Astrocyte (in vitro differentiated cells and primary cell): ENCODE measurements at places on chromosomes 5 and 9. TPM values are rescaled to one million over a fixed set of nuclear protein-coding genes. Genes with fewer than 3 reads are reported as not detected.
A peak's percentile ranks its signal among the peaks of the same experiment; 100 is the strongest.

- H3K4me1 ChIP-seq = no peaks in the 10 kb centered on the region
- H3K27me3 ChIP-seq = no peaks in the 10 kb centered on the region
- peaks cover 60% of the 10 kb centered on the region for H3K36me3 ChIP-seq
- DNase-seq = peak; percentile 47
- H3K4me3 ChIP-seq = no peak overlapping the region
Observed at GRCh38 chr5:7897014-7897600, 28.2 kb downstream of the MTRR start.

DNA sequence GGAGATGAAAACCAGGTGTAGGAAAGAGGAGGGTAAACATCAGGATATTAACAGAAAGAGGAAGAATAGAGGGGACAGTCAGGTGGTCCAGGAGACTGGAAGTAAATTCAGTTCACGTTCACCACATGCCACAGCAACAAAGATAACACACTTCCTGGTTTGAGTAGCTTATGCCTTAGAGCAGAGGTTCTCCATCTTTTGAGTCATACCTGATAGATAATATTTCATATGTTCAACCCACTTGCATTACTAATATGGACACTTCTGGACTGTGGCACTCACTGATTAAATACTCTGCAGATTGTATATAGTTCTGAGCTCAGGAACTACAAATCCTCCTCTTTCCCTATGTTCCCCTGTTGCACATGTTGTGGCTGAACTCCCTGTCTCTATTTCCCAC is 179.9 kb upstream of the NR3C1 start:
- no peak for DNase-seq
- no peak overlapping the region for H3K4me3 ChIP-seq
- H3K4me1 ChIP-seq = no peaks in the 10 kb centered on the region
- H3K27ac ChIP-seq = no peak overlapping the region
- no peaks in the 10 kb centered on the region for H3K27me3 ChIP-seq

DNA sequence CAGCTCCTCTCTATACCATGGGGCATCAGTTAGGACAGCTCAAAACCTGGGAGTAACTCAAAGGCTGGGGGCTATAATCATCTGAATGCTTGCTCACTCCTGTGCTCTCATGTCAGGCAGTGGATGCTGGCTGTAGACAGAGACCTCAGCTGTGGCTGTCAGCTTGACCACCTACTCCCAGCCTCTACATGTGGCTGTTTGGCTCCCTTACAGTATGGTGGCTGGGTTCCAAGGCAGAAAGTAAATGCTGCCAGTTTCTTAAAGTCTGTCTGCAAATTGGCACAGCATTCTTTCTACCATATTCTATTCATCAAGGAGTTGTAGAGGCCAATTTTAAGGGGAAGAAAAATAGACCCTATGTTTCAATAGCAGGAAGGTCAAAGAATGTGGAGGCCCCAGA is 66.9 kb downstream of the TMC1 start:
- H3K4me1 ChIP-seq = peaks cover 8% of the 10 kb centered on the region
- H3K27ac ChIP-seq = no peak overlapping the region
- no peaks in the 10 kb centered on the region for H3K27me3 ChIP-seq

DNA sequence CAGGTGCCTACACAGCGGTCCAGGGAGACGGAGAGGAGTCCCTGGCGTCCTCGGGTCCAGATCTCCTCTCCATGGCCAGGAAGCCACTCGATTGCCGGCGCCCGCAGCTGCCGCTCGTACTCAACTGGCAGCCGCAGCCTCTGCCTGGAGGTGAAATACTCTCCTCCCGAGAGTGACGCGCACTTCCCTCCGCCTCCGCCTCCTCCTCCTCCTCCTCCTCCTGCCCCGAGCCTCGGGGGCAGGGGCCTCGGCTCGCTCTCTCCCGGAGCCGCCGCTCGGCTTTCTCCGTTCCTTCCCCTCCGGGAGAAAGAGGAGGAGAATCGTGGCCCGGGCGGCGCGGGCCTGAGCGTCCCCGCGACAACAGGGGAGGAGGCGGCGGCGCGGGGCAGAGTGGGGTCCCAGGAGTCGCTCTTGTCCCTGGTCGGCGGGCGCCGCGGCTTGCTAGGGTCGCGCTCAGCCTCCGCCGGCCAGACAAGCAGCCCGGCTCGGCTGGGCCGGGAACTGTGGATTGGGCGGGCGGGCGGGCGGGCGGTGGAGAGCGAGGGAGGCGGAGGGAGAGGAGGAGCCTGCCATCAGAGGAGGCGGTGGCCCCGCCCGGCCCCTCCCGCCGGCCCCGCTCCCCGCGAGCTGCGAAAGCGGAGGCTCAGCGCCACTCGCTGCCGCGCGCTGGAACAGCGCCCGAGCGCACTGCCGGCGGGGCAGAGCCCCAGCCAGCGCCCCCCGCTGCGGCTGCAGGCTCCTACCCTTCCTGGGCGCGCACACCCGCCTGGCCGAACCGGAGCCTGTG is at the start of gene CEMIP2:
Gene CEMIP2, minus strand, starts transcription at position 126 of the 787 bp plus-strand sequence. CDS start 18,140 bp downstream, outside the sequence.
- H3K36me3 ChIP-seq = no peaks in the 10 kb centered on the region
- H3K4me1 ChIP-seq = peaks cover 46% of the 10 kb centered on the region
- peak; percentile 79 for DNase-seq
- peak within 1 kb of the TSS; percentile 90 for H3K27ac ChIP-seq
- no peaks in the 10 kb centered on the region for H3K27me3 ChIP-seq
- H3K4me3 ChIP-seq = peak within 1 kb of the TSS; percentile 91

DNA sequence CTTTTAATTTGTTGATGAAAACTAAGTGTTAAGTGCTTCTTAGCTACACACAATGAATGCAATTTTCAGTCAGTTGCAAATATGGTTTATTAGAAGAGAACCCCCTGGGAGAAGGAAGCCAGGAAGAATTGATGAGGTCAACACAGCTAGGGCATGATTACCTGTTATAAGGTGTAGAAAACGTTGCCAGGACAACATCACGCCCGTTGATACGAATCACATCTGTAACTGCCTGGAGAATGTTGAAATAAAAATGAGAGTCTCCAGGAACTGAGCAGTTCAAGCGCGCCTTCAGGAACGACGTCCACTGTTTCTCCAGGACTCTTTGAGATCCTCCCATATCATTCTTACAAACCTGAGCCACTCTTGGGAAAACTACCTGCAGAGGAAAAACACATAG is 88.0 kb downstream of the SEMA6A start:
- H3K27me3 ChIP-seq = peaks cover 3% of the 10 kb centered on the region
- no peak overlapping the region for H3K4me3 ChIP-seq
- peaks cover 3% of the 10 kb centered on the region for H3K4me1 ChIP-seq

DNA sequence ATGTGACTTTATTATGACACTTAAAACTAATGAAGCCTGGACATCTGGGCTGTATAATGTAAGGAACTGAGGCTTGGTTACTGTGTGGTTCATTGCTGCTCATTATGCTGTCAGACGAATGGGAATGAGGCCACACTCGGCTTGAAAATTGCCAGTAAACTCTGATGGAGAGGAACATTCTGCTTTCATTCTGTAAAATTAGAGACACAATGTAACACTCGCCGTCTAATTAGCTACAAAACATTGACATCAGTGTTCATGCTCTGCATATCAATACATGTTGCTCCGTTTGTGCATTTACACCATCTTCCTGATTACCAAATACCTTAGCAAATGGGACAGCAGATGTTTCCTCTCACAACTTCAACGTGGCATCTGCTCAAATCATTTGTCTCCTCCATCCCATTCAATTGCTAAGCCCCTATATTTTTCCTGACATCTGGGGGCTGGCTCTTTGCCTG is 133.0 kb downstream of the SLC28A3 start:
- H3K4me3 ChIP-seq = no peak overlapping the region
- H3K27me3 ChIP-seq = no peaks in the 10 kb centered on the region
- H3K36me3 ChIP-seq = no peaks in the 10 kb centered on the region

- no peak overlapping the region for H3K27ac ChIP-seq
- no peaks in the 10 kb centered on the region for H3K4me1 ChIP-seq
- no peaks in the 10 kb centered on the region for H3K27me3 ChIP-seq
- DNase-seq = no peak
Observed at GRCh38 chr5:133323494-133324457, 272.0 kb downstream of the HSPA4 start.

GRCh38 chr9:102206432-102206831 is 468.0 kb upstream of the GRIN3A start:
- H3K4me1 ChIP-seq = no peaks in the 10 kb centered on the region
- no peak for DNase-seq

DNA sequence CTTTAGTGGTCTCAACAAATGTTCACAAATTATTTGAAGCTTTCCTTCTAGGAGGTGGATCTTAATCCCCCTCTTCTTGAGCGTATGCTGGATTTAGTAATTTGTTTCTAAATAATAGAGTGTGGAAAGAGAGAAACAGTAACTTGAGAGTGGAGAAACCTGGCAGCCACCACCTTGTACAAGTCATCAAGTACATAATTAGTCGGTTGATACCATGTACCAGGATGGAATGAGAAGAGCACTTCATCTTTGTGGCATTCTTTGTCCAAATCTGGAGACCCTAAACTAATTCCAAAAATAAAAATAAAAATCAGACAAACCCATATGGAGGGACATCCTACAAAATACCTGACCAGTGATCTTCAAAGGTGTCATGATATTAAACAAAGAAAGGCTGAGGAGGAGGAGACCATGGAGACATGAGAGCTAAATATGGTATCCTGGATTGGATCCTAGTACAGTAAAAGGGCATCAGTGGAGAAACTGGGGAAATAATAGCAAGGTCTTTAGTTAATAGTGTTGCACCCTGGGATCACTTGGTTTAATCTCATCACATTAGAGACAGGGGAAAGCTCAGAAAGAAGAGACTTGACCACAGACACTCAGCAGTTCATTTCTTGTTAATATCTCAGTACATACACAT is 147.9 kb downstream of the ASTN2 start:
- DNase-seq = no peak
- H3K4me3 ChIP-seq = no peak overlapping the region
- no peaks in the 10 kb centered on the region for H3K27me3 ChIP-seq
- H3K36me3 ChIP-seq = no peaks in the 10 kb centered on the region
- no peaks in the 10 kb centered on the region for H3K4me1 ChIP-seq

DNA sequence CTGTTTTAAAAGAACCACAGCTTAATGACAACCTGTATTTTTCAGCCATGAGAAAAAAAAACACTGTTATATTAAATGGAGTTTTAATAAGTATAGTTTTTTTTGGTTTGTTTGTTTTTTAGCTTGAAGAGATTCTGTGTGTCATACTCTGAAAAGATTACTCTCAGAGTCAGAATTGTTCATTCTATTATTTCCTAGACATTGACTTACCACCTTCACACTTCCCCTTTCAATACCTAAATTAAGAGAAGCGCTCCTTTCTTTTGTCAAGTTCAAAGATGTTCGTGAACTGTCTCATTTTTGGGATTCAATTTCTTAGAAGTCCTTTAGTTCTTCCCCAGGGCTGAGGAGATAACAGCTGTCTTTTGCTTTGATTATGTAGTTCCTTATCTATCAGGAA is 1201.6 kb upstream of the NUDT12 start:
- H3K27ac ChIP-seq = no peak overlapping the region
- H3K36me3 ChIP-seq = no peaks in the 10 kb centered on the region
- no peak overlapping the region for H3K4me3 ChIP-seq
- no peaks in the 10 kb centered on the region for H3K27me3 ChIP-seq
- no peaks in the 10 kb centered on the region for H3K4me1 ChIP-seq

GRCh38 chr9:75871624-75872023 is 18.8 kb upstream of the PCSK5 start:
- no peak overlapping the region for H3K27ac ChIP-seq
- H3K27me3 ChIP-seq = no peaks in the 10 kb centered on the region
- no peaks in the 10 kb centered on the region for H3K4me1 ChIP-seq
- DNase-seq = no peak
- H3K4me3 ChIP-seq = no peak overlapping the region
- H3K36me3 ChIP-seq = no peaks in the 10 kb centered on the region

DNA sequence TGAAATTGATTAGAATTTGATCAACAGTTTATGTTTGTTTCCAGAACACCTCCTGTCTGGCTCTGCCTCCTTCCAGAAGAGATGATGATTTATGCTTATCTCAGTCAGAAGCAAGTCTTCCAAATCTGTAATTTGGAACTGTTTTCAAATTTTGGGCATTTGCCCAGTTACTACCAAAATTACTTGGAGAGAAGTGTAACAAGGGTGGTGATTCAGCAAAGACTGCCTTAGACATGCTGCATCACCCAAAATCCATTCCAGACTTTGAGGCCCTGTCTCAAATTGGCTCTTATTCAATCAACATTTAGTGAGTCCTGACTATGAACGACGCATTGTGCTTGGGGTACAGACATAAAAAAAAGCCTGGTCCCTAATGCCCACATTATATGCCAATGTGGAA is 89.4 kb downstream of the SH3TC2 start:
- H3K4me1 ChIP-seq = peaks cover 39% of the 10 kb centered on the region
- DNase-seq = no peak
- peak overlapping the region; percentile 64 for H3K27ac ChIP-seq
- H3K36me3 ChIP-seq = no peaks in the 10 kb centered on the region

DNA sequence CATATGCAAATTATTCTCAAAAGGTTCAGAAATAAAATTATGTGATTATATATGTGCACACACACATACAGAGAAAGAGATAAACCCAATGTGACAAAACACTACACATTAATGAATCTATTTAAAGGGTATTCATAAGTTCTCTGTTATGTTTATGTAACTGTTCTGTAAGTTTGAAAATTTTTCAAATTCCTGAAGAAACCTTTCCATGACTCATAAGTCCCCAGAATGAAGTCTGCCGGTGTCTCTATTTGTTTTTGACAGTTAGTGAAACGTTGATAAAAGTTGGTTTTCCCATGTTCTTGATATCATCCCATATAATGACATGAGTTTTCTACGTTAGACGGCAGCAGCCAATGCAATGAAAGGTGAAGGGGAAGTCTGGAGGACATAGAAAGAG is 199.5 kb upstream of the PUM3 start:
- no peaks in the 10 kb centered on the region for H3K27me3 ChIP-seq
- H3K36me3 ChIP-seq = no peaks in the 10 kb centered on the region
- DNase-seq = peak; percentile 19
- no peak overlapping the region for H3K4me3 ChIP-seq
- H3K27ac ChIP-seq = no peak overlapping the region
- H3K4me1 ChIP-seq = no peaks in the 10 kb centered on the region

GRCh38 chr5:11056560-11056959 is 295.5 kb upstream of the DAP start:
- no peaks in the 10 kb centered on the region for H3K36me3 ChIP-seq
- DNase-seq = no peak
- no peaks in the 10 kb centered on the region for H3K4me1 ChIP-seq
- no peak overlapping the region for H3K27ac ChIP-seq
- H3K27me3 ChIP-seq = no peaks in the 10 kb centered on the region
- no peak overlapping the region for H3K4me3 ChIP-seq

GRCh38 chr5:168404365-168404764 is 81.9 kb upstream of the RARS1 start:
- no peaks in the 10 kb centered on the region for H3K27me3 ChIP-seq
- peak overlapping the region; percentile 68 for H3K27ac ChIP-seq
- H3K4me3 ChIP-seq = no peak overlapping the region
- DNase-seq = peak; percentile 96

The SLC36A1 gene
- 6.0 and 6.4 TPM in 2 replicates for total RNA-seq

The CDC20B gene
- total RNA-seq = 0.11 and 0.17 TPM in 2 replicates

The F12 gene
- total RNA-seq = 2.8 and 3.0 TPM in 2 replicates

The OTP gene
- 0.16 and 0.17 TPM in 2 replicates for total RNA-seq

The C5orf47 gene
- total RNA-seq = not detected in 2 replicates

The C8G gene
- 0.77 and 1.6 TPM in 2 replicates for total RNA-seq

The RNF208 gene
- total RNA-seq = 4.3 and 4.9 TPM in 2 replicates

The CTSV gene
- total RNA-seq = 9.7 and 36.3 TPM in 2 replicates

The CLTB gene
- total RNA-seq = 89.2 and 117 TPM in 2 replicates
